Epithelial cell of proximal tubule (primary cell): ENCODE measurements at places on chromosomes 2 and 18.

DNA sequence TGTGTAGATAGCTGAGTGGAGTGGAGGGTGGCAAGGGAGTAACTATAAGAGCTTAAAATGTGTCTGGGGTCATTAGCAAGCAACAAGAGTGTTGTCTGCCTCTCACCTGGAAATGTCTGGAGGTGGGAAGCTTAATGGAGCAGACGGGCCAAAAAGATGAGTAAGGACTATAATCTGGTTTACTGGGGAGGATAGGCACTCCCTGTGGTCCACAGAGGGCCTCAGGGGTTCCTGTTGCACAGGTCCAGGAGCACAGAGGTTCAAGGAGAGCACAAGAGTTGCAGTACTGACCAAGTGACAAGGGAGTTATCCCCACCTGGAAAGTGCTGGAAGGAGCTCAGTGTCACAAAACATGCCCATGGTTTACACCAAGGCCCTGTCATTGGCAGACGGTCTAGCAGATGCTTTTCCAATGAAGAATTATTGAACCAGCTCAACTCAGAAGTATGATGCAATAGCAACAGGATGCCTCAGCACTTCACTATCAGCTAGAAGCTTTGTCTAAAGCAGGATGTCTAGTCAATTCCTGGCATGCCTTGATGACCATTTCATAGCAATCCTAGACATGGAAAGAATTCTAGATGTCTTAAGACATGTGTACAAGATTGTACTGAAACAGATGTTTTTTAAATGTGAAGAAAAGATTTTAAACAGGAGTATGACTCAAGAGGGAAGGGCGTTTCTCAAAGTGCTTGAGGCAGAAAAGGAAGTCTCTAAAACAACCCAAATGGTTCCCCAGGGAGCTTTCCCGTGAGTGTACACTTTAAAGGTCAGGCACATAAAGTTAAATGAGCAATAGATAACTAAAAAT is 62.9 kb upstream of the SERPINE2 start:
- DNase-seq: peak; percentile 80

GRCh38 chr18:8800876-8801262 is 95.5 kb downstream of the MTCL1 start:
- no peak for DNase-seq

GRCh38 chr2:150532020-150532419 is 44.6 kb upstream of the RND3 start:
- DNase-seq: no peak

- DNase-seq: no peak
Observed at GRCh38 chr2:215439980-215440512, 4.2 kb upstream of the FN1 start.

DNA sequence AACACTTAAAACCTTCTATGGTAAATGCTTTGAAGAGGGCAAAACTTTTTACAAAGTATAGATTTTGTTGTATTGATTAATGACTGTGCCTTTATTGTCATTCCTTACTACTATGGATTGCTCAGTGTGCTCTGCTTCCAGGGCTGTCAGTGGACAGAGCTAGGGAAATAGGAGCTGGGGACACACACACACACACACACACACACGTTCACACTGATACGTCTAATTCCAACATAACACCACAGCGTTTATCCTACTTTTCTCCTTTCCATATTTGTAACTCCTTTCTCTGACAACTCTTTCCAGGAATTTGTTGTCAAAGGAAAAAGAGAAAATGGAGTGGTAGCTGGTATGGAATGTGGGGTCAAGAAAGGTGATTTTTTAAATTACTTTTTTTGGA is 21.8 kb downstream of the WDR7 start:
- DNase-seq: no peak

DNA sequence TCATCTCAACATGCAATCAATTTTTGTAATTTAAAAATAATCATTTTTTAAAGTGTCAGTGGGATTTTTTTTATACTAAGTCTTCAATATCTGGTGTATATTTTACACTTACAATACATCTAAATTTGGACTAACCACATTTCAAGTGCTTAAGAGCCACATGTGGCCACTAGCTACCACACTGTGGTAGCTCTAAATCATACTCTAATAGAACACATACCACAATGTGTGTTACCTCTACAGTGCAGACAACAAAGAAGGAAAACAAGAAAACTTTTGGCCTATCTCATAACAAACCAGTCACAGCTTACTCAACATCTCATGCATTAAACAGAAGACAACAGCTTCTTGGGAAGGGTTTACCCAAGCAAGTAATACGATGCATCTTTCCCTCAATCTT is 24.5 kb downstream of the PIAS2 start:
- DNase-seq: no peak

DNA sequence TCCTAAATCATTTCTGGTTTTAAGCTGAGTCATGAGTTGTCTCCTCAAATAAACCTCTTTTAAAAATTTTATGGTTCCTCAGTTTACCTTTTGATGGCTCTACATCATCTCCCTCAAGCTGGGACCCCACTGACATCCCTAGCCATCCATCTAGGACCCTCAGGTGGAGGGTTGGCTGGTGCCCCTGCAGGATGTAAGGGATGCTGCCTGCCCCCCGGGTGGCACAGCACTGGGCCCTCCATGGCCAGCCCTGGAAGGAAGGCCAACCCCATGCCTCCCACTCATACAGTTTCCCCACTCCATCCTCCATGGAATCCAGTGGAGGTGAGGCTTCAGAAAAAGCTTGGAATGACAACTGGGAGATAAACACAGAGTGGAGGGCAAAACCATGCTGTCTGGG is 17.2 kb upstream of the GPC1 start:
- no peak for DNase-seq

DNA sequence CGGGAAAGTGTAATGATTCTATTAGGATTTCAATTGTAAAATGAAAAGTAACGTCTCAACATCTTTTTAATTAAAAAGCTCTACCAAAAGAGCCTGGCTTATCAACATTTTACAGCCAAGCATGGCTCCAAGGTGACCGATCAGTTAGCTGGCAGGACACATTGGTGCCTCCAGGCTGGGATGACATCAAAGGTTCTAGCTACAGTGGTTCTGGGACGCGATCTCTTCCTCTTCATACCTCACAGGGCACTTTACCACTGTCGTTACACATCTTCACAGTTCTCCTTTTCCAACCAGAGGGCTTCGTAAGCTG is 693 bp downstream of the ORC2 start:
- no peak for DNase-seq

DNA sequence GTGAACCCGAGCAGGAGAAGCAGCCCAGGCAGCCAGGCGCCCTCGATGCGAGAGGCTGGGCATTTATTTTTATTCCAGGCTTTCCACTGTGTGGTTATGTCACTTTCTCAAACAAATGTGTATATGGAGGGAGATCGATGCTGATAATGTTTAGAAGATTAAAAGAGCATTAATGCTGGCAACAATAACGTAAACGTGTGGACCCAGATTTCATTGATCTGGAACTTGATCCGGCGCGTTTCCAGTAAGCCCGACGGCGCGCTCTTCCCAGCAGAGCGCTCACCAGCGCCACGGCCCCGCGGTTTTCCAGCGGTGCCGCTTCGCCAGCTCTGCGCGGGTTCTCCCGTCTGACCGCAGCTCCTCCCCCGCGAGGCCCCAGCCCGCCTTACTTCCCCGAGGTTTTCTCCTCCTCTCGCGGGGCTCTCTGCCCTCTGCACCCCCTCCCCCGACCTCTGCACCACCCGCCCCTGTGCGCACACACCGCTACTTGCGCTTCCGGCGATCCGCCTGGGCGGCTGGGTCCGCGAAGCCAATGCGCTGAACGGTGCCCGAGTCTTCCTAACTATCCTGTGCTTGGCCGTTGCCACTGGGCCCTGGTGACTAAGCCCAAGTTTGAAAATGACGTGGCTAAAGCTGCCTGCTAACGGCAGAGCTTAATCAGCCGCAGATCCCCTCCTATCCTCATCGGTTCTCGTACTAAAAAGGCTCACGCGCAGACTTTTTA is 6.1 kb downstream of the ONECUT2 start:
- DNase-seq: peak; percentile 26

DNA sequence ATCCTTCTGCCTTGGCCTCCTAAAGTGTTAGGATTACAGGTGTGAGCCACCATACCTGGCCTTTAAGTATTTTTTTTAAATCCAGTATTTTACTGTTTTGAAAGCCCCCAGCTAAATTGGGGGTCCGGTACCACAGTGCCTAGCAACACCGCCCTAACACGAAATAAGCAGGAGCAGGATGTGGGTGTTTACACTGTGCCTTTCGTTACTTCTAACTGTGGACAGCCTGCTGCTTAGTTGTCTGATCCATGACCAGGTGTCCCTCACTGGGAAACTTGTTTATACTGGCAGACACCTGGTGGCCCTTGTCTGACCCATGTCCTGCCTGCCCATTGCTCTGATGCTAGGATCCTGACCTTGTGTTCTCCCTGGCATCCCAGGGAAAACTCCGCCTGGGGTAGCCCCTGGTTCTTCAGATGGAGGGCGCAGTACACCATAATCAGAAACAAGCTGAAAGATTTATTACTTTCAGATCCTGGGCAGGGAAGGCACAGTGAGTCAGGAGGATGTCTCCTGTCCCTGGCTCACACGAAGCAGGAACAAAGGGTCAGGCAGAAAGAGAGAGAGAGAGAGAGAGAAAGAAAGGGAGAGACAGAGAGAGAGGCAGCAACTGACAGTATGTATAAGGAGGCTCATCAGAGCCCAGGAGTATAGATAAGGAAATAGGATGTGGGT is 55.7 kb downstream of the NCAPH start:
- no peak for DNase-seq

DNA sequence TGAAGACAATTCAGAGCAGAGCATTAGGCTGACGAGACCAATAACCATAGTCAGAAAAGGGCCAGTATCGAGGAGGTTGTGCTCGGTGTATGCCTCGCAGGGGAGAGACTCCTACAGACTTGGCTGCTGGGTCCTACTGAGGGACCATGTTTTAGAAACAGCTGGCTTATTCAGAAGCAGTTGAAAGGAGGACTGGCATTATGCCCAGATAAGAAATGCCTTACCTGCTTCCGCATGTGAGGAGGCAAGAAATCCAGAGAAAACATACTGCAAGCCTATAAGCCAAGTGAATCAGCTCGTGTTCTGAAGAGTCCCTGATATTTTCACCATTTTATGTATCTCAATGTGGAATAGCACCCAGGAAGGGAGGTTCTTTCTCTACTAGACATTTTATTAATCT is 434.7 kb downstream of the GRB14 start:
- DNase-seq: no peak

DNA sequence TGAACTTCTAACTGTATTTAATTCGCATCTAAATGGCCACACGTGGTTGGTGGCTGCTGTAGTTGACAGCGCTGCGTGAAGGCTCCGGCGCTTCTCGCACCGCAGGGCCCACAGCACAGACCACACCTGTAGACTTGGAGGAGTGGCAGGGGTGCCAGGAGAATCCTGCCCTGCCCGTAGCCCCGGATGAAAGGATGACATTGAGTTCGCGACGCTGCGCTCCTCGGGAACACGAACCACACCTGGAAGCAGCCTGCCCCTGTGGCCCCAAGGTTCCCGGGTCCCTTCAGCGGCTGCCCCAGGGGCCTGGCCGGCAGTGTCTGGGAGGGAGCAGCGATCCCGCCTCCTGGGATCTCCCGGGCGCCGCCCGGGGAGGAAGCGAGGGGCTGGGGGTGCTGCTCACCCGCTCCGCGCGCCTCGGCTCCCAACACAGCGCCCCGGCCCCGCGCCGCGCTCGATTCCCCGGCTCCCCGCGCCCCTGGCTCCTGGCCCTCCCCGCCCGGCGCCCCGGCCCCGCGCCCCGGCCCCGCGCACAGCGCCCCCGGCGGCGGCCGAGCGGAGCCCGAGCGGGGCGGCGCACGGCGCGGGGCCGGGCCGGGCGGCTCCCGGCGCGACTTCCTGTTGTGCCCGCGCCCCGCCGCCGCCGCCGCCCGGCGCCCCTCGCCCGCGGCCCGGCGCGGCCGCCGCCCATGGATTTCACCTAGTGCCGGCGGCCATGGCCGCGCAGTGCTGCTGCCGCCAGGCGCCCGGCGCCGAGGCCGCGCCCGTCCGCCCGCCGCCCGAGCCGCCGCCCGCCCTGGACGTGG is at the start of gene RNPEPL1:
RNPEPL1 (plus strand) TSS at position 613 of the 806 bp plus-strand sequence; CDS start at position 716, 103 bp downstream.
- DNase-seq: no peak

DNA sequence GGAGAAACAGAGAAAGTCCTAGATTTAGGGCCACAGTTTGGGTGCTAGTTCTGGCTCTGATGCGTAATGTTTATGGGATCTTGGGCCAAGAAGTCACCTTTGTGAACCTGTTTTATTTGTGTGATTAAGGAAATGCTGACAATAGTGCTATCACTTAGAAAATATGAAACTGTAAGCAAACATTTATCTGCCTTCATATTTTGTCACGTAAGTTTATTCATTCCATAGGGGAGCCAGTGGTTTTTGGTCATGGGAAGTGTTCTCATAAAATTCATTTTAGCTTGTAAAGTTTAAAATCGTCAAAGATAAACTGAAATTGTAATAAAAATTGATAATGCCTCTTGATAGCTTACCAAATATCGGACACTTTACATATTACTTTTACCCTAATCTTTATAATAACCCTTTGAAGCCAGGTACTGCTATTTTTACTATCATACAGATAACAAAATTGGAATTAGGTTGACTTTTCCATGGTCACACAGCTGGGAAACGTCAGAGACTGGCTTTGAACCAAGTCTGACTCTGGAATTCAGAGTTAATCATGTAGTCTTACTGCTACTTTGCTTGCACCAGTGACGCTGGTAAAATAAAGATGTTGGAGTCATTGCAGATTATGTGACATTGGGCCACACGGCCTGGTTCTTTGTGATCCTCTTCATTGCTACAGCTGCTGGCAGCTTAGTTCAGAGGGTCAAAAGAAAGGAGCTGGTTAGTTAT is 99.7 kb downstream of the ICA1L start:
- DNase-seq: no peak

- no peak for DNase-seq
Observed at GRCh38 chr2:233130481-233131020, 70.4 kb downstream of the INPP5D start.

DNA sequence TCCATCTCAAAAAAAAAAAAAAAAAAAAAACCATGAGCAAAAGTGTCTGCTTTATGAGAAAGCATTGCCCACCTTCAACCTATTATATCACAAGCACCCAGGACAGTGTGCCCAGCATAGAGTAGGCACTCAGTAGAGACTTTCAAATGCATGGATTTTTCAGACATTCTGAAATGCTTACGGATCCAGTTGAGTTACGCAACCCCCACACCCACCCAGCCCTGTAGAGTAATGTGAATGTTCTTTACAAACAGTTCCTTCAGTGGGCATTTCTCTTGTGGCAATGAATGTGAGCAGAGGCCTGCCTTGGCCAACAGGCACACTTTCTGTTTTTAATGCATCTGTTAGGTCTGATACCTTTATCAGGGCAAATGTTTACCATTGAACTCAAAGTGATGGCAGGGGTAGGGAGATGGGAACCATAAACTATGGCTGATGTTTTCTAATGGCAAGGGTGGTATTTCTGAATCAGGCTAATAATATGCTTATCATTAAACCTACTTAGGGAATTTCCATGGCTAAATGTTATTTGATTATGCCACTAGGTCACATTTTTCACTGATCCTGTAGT is 65.0 kb upstream of the RPL31 start:
- no peak for DNase-seq

DNA sequence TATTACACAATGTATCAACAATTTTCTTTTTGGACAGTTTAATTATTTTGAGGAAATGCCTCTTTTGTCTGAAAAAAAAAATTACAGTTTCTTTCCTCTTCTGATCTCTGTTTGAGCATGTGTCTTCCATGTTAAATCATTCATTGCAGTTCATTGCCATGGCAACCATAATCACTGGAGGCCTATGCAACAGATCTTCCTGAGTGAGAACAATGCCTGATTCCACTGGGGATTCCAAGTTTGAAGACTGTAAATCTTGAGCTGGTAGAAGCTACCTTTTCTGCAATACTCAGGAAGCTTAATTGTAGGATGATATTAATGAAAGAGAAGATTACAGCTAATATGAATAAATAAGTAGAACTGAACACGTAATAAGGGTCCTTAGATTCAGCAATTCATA is 721.4 kb upstream of the CNTNAP5 start:
- DNase-seq: no peak

- no peak for DNase-seq
Observed at GRCh38 chr2:134347756-134348155, 93.9 kb downstream of the MGAT5 start.
